ENCODE measurements at places on chromosomes 3 and 15. TPM values are rescaled to one million over a fixed set of nuclear protein-coding genes. Genes with fewer than 3 reads are reported as not detected.

- H3K27me3 ChIP-seq = no peaks in the 10 kb centered on the region
- no peaks in the 10 kb centered on the region for H3K4me1 ChIP-seq
- DNase-seq = no peak
- no peak overlapping the region for H3K27ac ChIP-seq
Observed at GRCh38 chr3:53550005-53550620, 55.7 kb downstream of the CACNA1D start.

GRCh38 chr3:189744235-189744634 lies 113.0 kb downstream of the TP63 start:
- no peak overlapping the region for H3K4me3 ChIP-seq
- no peaks in the 10 kb centered on the region for H3K27me3 ChIP-seq
- no peaks in the 10 kb centered on the region for H3K36me3 ChIP-seq
- DNase-seq = no peak

The QARS1 gene
- total RNA-seq = 403 TPM

The TBC1D2B gene
- 62.6 TPM for total RNA-seq

- no peaks in the 10 kb centered on the region for H3K4me1 ChIP-seq
- DNase-seq = no peak
- no peak overlapping the region for H3K4me3 ChIP-seq
- H3K27me3 ChIP-seq = no peaks in the 10 kb centered on the region
- no peak overlapping the region for H3K27ac ChIP-seq
Observed at GRCh38 chr15:70243686-70244540, 146.2 kb upstream of the TLE3 start.

The RRP9 gene
- 7.1 TPM for total RNA-seq

DNA sequence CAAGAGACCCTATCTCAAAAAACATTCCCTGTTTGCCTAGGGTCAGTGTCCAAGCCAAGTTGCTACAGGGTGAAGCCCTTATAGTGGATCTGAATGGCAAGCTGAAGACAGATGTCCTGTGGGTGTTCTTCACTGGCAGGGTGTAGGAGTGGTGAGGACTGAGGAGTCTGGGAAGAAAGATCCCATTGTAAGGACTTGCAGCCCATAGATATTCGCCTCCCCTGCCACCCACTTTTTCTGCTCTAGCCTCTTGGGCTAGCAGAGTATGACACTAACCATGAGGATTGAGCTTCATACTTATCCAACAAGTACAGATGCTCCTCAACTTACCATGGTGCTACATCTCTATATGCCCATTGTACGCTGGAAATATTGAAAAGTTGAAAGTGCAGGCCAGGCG lies 13.2 kb downstream of the CYP19A1 start:
- H3K4me3 ChIP-seq = no peak overlapping the region
- no peak overlapping the region for H3K27ac ChIP-seq
- no peak for DNase-seq
- no peaks in the 10 kb centered on the region for H3K27me3 ChIP-seq
- no peaks in the 10 kb centered on the region for H3K4me1 ChIP-seq

DNA sequence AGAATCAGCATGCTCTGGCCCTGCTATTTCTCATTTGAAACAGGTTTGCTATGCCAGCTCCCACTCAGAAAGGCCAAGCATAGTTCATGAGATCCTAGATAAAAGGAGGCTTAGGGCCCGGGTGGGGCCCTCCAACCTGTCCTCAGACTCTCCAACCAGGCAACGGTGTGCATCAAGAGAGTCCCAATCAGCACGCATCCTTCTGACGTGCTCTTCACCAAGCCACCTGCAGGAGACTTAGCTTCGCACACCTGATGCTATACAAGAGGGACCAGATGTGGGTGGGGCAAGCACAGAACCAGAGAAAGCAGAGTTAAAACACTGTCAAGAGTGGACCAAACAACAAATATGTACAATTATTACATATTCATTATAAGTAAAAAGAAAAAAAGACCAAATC lies 17.3 kb downstream of the STIMATE start:
- no peak for DNase-seq
- no peak overlapping the region for H3K4me3 ChIP-seq
- no peaks in the 10 kb centered on the region for H3K36me3 ChIP-seq
- no peak overlapping the region for H3K27ac ChIP-seq
- H3K4me1 ChIP-seq = peaks cover under 1% of the 10 kb centered on the region

GRCh38 chr15:99442252-99442897 lies 123.4 kb upstream of the MEF2A start:
- DNase-seq = peak; percentile 56
- H3K4me3 ChIP-seq = no peak overlapping the region
- H3K4me1 ChIP-seq = peaks cover 26% of the 10 kb centered on the region
- H3K36me3 ChIP-seq = no peaks in the 10 kb centered on the region

DNA sequence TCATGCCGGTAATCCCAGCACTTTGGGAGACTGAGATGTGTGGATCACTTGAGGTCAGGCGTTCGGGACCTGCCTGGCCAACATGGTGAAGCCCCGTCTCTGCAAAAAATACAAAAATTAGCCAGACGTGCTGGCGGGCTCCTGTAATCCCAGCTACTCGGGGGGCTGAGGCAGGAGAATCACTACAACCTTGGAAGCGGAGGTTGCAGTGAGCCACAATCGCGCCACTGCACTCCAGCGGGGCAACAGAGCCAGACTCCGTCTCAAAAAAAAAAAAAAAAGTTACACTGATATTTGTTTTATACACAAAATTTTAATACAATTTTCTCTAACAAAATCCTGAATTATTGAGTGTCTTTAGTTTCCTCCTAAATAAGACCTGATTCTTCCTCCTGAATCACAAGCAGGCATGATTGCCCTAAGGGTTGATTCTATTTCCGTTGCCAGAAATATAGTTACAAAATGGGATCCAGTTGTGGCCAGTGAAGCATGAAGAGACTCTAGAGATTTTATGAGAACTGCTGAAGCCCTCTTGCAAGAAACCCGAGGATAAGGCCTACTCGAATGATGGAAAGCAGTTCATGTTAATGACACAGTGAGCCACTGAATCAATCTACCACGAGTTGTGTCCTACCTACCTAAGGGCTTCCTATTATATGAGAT lies 9.6 kb upstream of the SMARCC1 start:
- H3K4me3 ChIP-seq = no peak overlapping the region
- H3K27me3 ChIP-seq = no peaks in the 10 kb centered on the region
- no peaks in the 10 kb centered on the region for H3K36me3 ChIP-seq
- H3K4me1 ChIP-seq = no peaks in the 10 kb centered on the region

DNA sequence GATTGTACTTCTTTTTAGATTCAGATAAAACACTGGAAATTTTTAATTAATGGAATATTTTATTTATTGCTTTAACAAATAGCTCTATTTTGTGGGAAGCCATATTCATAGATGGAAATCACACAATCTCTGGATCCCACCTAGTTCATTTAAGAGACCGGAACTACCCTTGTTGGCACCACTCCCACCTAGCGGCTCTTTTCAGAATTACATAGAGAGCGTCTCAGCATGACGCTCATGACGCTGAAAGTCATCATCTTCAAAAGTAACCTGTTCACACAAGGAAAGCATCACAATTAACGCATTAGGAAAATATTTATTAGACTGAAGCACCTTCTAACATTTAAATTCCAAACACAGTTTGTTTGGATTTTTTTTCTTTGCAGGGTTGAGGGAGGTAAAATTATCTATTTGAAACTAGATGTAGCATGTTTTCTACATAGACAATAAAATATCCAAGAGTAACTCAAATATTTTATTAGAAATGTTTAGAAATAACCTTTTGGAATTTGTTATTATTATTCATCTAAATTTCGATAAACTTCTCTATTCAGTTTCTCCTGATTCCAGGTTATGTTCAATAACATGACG lies 214.9 kb upstream of the ARRDC4 start:
- H3K4me3 ChIP-seq = no peak overlapping the region
- no peak overlapping the region for H3K27ac ChIP-seq
- peaks cover 3% of the 10 kb centered on the region for H3K4me1 ChIP-seq
- no peaks in the 10 kb centered on the region for H3K36me3 ChIP-seq
- peak; percentile 48 for DNase-seq

The LIPH gene
- total RNA-seq = 68.5 TPM

DNA sequence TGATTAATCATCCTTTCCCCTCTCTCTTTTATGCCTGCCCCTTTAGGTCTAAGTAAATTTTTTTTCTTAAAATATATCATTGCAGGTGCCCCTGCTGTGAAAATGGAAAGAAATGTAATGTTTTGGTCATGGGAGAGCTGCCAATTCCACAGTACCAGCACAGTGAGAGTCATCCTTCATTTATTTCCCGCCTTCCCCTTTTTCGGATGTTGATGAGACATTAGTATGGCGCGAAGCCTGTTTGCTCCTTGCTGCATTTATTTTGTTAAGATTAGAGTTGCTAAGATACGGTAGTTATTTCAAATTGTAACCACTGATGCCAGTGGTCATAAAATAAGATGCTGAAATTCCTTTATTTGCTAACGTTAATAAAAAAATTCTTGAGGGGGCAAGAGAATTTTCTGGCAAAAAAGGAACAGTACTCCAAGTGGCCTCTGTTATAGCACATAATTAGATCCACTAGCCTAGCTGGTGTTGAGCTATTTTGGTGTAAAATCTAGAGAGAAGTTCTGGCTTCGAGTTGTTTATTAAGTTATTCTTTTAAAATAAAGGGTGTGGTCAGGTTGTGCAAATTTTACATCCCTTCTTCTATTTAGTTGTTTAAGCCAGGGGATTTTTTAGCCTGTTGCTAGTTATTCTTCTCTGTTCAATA lies 62.8 kb downstream of the MDFIC2 start:
- H3K27me3 ChIP-seq = no peaks in the 10 kb centered on the region
- no peak for DNase-seq
- H3K27ac ChIP-seq = no peak overlapping the region

DNA sequence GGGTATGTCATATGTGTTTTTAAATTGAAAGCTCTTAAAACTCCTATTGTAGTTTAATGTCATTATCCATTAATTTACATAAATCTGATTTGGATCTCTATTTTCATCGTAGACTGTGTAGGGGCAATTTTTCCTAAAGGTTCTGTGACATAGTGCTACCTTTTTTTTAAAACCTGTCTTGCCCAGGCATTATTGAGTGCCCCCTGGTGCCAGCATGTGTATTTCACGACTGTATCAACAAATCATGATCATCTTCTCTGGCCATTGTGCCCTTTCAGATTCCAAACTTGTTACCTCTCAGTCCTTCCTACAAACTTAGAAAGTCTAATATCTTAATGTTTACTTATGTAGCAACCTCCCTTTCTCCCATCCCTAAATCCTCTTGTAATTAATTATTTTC lies 97.2 kb upstream of the FLNB start:
- no peaks in the 10 kb centered on the region for H3K36me3 ChIP-seq
- H3K4me3 ChIP-seq = no peak overlapping the region
- no peaks in the 10 kb centered on the region for H3K27me3 ChIP-seq
- H3K4me1 ChIP-seq = peaks cover 7% of the 10 kb centered on the region
- DNase-seq = no peak
- peak overlapping the region; percentile 55 for H3K27ac ChIP-seq

DNA sequence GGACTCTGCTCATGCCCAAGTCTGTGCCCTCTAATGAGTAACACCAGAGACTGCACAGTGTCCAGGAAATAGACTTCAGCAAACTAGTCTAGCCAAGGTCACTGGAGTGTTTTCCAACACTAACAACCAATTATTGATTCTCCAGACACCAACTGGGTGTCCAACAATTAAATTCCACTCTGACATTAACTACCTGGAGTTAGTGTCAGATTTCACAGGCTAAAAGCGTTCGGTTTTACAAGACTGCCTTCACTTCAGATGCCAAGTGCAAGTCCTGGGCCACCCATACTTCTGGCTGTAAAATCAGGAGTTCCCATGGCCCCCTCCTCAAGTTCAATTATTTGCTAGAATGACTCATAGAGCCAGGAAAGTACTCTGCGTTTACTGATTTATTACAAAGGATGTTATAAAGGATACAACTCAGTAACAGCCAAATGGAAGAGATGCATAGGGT lies 20.8 kb upstream of the CFAP161 start:
- H3K4me1 ChIP-seq = no peaks in the 10 kb centered on the region
- H3K36me3 ChIP-seq = no peaks in the 10 kb centered on the region
- no peak overlapping the region for H3K27ac ChIP-seq
- no peak for DNase-seq

- peaks cover 6% of the 10 kb centered on the region for H3K4me1 ChIP-seq
- no peak for DNase-seq
- no peaks in the 10 kb centered on the region for H3K36me3 ChIP-seq
- peaks cover 5% of the 10 kb centered on the region for H3K27me3 ChIP-seq
- H3K27ac ChIP-seq = no peak overlapping the region
- H3K4me3 ChIP-seq = no peak overlapping the region
Observed at GRCh38 chr15:73965758-73966113, 26.4 kb downstream of the STOML1 start.

DNA sequence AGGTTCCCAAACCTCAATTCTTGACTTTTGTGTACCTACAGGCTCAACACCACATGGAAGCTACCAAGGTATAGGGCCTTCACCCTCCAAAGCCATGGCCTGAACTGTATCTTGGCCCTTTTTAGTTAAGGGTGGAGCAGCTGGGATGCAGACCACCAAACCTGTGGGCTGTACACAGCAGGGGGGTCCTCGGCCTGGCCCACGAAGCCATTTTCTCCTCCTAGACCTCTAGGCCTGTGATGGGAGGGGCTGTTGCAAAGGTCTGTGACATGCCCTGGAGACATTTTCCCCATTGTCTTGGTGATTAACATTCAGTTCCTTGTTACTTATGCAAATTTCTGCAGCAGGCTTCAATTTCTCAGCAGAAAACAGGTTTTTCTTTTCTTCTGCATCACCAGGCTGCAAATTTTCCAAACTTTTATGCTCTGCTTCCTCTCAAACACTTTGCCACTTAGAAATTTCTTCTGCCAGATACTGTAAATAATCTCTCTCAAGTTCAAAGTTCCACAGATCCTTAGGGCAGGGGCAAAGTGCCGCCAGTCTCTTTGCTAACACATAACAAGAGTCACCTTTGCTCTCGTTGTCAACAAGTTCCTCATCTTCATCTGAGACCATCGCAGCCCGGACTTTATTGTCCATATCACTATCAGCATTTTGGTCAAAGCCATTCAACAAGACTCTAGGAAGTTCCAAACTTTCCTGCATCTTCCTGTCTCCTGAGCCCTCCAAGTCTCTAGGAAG lies 90.9 kb upstream of the PLXND1 start:
- no peak overlapping the region for H3K27ac ChIP-seq
- H3K27me3 ChIP-seq = no peaks in the 10 kb centered on the region
- no peak for DNase-seq
- no peaks in the 10 kb centered on the region for H3K4me1 ChIP-seq

The AQP9 gene
- total RNA-seq = 0.32 TPM

GRCh38 chr3:74691946-74692345 lies 77.5 kb upstream of the CNTN3 start:
- H3K27me3 ChIP-seq = no peaks in the 10 kb centered on the region
- DNase-seq = no peak
- H3K27ac ChIP-seq = no peak overlapping the region
- no peak overlapping the region for H3K4me3 ChIP-seq
- no peaks in the 10 kb centered on the region for H3K36me3 ChIP-seq

Measured in transverse colon (tissue), 4 donors.